ENCODE measurements at places on chromosomes 2 and 18.

GRCh38 chr18:45666520-45666919 is 51.2 kb downstream of the SLC14A2 start:
- DNase-seq: no peak

GRCh38 chr2:168661863-168662256 is 140.6 kb upstream of the NOSTRIN start:
- no peak for DNase-seq

DNA sequence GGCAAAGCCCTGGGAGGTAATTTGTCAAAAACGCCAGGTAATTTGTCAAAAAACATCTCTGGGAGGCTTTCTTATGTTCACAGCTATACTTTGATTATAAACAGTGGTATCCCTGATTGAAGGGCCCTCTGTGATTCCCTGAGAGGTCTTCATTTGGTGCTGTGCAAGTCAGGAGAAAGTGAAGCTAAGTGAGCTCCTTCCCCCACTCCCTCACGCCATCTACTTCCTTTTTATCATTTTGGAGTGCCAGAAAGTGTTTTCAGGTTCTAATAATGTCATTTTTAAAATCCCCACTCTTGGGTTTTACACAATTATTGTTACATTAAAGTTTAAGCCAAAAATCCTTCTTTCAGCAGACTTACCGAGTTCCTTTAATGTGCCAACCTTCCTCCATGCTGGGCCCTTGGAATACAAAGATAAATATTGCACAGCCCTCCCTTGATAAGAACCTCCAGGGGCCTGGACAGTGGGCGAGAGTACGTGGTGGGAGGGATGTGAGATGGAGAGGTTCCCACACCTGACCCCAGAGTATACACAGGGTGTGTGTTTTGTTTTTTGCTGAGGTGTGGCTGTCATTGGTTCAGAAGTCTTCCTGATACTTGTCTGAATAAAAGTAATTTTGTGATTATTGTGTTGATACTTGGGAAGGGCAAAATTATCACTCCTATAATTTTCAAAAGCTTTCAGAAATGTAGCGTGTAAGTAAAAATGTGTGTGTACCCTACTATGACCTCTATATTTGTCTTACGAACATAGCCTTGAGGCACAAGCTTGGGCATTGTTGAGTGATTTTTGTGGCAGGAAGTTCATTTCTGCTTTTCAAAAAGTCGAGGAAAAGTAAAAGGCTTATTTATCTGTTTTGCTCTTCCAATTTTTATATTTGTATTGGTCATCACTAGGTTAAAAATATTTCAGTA is 8.2 kb downstream of the MAPRE2 start:
- DNase-seq: no peak

DNA sequence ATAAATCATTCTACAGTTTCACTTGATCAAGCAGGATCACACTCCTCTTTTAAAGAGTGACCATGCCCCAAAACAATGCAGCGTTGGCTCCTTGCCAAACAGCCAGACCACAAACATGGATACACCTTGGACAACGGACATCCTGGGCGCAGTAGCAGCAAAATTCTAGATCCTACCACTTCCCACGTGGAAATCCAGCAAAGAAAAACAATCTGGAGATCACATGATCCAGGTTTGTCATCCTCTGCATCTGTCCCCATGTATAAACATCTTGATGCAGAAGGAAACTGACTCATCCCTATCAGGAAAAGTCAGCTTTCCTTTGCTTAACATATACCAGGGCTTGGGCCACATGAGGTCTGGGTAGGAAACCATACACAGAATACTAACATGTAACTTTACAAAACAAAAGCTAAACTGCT is 53.1 kb downstream of the ZNF521 start:
- DNase-seq: no peak
